ENCODE measurements at places on chromosomes 6 and 20.

DNA sequence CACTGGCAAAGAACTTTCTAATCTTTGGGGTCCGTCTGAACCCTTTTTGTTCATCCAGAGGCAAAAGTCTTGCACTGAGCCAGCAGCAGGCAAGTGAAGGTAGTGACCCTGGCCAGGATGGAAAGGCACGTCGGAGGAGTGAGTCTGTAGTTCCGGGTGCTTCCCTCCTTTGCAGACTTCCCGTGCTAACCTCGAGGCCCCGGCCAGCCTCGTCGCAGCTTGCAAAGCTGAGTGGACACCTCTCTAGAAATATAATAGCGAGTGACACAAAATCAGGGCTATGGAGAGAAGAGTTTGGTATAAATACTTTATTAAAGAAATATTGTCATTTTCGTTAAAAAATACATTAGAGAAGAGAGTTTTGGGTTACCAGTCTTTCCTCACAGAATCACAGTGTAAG, 9.9 kb downstream of the PSMG4 start:
- DNase-seq, result no peak

GRCh38 chr6:131958095-131958494, 6.9 kb upstream of the CCN2 start:
- no peak for DNase-seq

DNA sequence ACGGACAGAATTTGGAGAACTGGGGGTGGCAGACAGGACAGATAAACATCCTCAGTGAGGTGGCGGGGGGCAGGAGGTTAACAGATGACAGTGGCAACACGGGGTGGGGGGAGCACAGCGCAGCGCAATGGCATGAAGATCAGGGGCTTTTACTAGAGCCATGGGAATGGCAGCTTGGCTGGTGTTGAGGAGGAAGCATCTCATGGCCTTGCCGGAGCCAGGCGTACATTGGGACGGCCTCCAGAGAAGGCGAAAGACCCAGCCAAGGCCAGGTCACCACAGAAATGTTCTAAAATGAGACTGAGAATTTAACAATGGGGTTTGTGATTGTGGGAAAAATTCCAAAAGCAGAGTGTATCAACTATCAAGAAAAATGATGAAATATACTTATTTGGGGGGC, 173.0 kb downstream of the PRKN start:
- no peak for DNase-seq

GRCh38 chr6:20604159-20604558, 69.9 kb downstream of the CDKAL1 start:
- no peak for DNase-seq

DNA sequence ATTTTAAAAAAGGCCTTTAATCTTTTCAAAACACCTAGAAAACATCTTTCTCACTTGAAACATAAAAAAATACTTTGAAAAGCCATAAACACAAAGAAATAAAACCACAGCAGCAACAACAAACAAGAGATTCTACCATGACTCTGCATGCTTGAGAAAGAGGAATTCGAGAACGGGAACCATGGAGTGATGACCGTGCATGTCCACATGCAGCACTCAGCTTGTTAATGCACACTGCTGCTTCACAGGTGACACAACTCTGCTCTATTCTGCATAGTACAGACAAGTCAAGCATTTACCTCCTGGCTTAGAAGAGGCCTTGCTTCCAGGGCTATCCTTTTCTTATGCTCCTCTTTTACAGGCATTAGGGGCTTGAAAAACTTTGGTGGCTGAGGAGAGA, 64.9 kb upstream of the NUP153 start:
- DNase-seq, result no peak

DNA sequence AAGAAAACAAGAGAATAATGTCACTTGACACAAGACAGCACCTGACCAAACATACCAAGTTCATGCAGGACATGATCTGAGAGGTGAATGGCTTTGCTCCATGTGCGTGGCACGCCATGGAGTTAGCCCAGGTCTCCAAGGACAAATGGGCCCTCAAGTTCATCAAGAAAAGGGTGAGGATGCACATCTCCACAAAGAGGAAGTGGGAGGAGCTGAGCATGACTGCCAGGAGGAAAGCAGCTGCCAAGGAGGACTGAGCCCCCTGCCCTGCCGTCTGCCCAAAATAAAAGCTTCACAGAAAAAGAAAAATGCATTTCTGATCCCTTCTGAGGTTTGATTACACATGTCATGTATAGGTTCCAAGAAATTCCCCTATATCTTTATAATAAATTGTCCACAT, 82.0 kb upstream of the TSHZ2 start:
- no peak for DNase-seq

GRCh38 chr6:82015043-82015442, 232.5 kb downstream of the IBTK start:
- no peak for DNase-seq

DNA sequence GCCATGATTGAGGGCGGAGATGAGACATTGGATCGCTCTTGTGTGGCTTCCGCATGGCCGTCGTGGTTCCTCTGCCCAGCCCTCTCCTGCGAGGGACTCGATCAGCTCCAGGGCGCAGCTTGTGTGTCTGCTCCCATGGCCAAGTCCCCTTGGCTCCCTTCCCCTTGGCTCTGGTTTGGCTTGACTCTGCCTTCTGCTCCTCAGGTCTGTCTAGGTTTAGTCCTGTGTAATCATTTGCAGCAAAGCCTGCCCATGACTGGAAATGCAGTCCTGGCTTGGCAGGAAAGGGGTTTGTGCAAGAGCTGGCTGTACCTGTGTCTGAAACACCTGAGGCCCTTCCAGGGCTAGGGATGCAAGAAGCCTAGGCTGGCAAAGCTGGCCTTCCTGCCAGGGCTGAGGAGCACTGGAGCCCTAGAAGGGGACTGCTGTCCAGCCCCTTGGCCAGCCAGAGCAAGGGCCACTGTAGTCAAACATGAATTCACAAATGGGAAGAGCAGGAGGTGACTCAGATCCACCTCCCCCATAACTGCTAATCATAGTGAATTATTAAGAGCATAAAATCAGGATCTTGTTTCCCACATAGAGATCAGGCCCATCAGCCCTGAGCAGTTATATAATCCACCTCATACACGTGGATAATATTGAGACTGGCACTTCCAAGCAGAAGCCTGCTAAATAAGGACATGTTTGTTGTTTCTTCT, 196.8 kb downstream of the FARS2 start:
- DNase-seq, result no peak

DNA sequence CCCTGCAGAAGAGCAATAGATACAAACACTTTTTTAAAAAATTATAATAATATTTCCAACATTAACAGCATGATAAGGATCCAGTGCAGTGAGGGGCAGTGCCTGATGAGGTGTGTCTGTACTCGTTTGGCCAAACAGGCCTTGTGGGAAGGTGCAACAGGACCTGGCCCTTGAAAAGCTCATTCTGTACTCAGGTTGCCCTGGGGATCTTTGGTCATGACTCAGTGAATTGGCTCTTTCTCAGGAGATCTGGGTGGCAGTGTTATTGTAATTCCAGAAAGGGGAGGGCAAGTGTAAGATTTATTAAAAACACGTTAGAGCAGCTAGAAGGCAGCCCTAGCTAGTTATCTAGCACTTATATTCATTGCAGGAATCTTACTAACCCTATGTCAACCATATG, 2.9 kb upstream of the SPINT3 start:
- no peak for DNase-seq

DNA sequence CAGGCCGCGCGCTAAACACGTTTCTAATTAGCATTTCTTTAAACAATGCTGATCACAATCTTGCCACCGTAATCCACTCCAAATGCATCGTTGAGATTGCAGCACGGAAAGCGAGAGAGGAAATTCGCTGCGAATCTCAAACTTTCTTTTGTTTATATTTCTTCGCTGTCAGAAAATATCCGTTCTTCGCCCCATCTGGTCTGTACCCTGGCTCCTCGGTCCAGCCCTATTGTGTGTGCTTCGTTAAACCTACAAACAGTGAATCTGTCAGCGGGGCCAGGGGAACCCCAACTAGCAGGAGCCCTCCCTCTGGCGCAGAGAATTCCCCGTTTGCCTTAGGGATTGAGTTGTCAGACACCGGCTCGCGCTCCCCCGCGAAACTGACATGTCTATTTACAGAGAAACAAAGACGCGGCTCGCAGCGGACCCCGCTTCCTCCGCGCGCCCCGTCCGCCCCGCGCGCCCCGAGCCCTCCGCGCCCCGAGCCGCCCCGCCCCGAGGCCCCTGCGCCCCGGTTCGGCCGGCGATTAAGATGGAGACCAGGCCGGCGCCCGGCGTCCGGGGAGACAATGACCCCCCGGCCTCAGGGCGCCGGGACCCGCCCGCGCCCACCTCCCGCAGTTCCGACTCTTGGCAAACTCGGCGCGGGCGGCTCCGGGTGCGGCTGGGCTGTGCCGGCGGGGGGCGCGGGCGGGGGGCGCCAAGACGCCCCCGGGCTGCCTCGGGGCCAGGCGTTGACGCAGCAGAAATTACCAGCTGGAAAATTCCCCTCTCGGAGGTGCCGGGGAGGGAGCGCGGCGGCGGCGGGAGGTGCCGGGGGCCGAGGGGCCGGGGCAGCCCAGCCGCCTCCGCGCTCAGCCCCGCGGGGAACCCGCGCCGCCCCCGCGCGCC, 874 bp downstream of the ZBTB46 start:
- DNase-seq, result no peak

DNA sequence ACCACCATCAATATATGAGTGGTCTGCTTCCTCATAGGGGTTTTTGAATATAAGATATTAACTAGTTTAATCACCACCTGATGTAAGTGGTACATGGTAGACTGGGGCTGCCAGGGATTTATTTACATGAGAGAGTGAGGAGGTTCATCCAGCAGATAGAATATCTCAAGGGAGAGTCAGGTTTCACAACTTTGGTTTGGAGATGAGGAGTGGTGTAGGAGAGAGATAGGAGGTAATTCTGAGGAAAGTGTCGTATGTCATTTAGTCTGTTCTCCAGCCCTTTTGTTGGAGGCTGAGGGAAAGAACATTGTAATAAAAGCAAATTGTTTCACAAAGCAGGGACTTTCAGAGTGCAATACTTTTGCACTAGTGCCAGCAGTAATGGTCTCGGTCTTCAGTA, 16.8 kb downstream of the L3MBTL3 start:
- DNase-seq, result no peak

DNA sequence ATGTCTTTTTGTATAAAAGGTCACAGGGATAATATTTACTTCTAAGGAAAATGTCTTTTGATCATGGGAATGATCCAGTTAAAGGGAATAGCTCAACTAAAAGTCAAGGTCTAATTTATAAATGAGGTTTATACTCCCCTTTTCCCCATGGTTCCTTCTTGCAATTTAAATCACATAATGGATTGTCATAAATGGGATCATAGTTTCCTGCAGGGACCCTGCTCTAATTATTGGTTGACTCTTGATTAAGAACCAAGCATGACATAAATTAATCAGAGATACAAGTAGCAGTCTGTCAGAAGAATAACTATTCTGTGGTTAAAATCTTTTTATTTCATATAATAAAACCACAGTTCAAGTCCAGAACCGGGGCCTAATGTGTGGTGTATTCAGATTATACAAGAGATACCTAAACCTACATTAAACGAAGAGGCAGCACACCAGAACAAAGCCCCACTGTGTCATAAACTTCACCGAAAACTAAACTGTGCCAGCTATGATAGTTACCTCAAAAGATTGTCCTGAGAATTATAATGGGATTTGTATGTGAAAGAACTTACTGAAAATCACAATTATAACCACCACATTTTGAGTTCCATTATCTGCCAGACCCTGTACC, 43.0 kb upstream of the CD83 start:
- no peak for DNase-seq

DNA sequence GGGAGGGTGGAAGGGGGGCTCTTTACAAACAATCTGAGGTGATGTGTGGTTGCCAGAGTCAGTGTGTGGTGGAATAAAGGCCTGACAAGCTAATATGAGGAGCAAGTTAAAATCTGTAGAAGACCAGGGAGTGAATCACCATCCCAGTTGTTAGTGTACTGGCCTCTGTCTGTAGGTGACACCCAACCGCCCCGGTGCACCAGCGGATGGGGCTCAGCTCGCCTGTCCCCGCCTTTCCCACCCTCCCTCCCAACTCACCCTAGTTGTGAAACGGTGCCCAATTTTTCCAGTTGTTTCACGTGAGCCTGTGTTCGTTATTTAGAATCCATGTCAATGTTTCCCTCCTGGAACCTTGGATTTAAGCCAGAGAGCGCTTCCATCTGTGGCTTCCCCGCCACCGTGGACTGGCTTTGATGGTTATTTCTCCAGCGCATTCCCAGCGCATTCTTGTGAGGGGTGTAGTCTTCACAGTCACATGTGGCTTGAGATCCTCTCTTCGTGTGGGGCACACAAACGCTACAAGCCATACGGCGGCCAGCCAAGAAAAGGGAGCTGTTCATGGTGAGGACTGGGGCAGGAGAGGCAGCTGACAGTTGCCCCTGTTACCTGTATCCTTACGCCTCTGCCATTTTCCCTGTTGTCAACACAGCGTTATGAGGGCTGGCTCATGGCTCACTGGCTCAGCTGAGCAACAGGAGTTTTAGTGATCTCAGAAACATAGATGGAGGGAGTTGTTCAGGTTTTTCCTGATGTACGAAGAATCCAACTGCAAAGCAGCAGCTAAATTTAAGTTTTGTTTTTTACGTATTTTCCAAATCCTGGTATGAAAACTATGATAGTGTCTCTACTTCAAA, 137.6 kb downstream of the ZDHHC14 start:
- DNase-seq, result no peak

GRCh38 chr20:6611911-6612605, 155.4 kb upstream of the BMP2 start:
- DNase-seq, result no peak

- DNase-seq, result no peak
Observed at GRCh38 chr6:106177786-106178185, 91.7 kb downstream of the PRDM1 start.

DNA sequence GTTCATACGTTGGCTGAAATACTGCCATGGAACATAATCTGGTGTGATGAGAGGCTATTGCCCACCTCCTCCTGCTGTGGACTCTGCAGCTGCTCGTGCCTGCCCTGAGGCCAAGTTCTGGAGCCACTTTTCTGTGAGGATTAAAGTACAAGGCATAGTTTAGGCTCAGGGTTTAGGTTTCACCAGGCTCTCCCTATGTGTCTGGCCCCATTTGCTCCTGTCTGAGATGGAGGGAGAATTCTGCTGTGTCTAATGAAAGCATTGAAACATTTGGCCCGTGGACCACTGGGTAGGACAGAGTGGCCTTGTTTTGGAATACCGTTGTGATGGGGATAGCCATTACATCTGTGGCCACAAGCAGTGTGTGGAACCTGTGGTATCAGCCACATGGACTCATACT, 5.9 kb downstream of the WRNIP1 start:
- DNase-seq, result no peak

- DNase-seq, result no peak
Observed at GRCh38 chr6:166955121-166955864, 1.1 kb downstream of the RNASET2 start.

DNA sequence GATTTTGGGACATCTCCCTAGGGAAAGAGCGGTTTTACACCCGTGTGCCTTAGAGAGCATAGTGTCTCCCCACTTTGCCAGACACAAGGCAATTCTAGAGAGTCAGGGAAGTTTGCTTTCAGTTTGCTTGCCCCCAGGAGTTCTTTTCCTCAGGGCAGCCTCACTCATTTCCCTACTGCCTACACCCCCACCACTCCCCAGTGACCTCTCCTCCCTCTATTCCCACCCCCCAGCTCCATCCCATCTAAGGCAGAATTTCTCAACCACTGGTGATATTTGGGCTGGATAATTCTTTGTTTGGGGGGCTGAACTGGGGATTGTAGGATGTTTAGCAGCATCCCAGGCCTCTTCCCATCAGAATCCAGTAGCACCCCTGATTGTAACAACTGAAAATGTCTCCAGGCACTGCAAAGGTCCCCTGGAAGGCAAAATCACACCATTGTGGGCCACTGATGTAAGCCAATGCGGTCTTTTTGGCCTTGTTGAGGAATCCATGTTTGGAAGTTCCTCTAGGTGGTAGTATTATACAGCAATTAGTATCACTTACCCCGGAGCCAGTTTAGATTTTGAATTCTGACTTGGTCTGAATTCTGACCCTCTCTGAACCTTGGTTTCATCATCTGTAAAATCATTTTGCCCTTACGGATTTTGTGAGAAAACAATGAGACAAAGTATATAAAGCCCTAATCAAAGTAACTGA, 1.3 kb downstream of the EPPIN start:
- no peak for DNase-seq

Measured in anterior cingulate cortex (tissue), 58 donors.